ENCODE measurements at places on chromosomes 7 and 10.

DNA sequence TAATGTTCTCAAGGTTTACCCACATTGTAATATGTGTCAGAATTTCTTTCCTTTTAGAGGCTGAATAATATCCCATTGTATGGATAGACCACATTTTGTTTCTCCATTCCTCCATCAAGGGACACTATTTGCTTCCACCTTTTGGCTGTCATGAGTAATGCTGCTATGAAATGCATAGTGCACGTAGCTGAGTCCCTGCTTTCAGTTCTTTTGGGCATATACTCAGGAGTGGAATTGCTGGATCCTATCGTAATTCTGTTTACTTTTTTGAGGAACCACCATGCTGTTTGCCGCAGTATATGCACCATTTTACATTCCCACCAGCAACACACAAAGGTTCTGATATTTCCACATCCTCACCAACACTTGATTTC lies 60.0 kb downstream of the PRF1 start:
- DNase-seq, result no peak

DNA sequence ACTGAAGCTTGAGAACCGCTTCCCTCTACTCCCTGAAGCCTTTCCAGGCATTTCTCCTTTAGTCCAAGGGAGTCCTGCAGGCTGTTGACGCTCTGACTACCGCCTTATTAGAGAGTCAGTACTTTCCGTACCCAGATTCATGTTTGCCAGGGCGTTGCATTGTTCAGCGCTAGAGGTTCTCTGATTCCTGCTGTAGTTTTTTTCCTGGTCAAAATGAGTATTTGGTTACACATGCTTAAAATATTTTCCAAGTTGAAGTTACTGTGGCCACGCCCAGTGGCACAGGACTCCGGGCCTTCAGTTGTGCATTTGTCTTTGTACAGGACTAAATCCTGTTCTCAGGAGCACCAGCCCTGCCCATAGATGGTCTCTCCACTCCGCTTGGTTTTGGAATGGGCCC lies 7.9 kb downstream of the MTURN start:
- no peak for DNase-seq

DNA sequence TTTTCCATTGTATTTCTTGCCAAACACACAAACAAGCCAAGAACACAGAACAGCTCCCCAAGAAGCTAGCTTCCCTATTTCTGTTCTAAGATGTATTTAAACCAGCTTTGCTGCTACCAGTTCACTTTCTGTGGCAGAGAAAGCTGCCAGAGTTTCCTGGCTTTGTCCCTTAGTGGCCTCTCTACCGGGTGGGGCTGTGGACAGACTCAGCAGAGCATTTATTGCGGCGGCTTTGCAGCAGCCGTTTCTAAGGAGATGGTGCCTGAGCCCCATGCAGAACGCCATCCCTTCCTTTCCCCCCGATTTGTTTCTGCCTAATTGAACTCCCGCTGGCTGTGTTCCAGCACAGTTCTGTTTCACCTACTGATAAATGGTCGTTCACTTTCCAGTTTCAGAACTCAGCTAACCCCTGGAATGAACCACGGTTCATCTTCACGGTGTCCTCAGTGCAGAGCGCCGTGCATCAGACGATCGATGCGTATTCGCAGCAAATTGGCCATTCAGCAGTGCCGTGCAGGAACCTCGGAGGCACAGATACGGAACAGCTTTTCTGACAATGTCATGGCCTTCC lies 33.8 kb upstream of the SFMBT2 start:
- DNase-seq, result no peak

- no peak for DNase-seq
Observed at GRCh38 chr7:113172726-113173125, 54.4 kb upstream of the SMIM30 start.

DNA sequence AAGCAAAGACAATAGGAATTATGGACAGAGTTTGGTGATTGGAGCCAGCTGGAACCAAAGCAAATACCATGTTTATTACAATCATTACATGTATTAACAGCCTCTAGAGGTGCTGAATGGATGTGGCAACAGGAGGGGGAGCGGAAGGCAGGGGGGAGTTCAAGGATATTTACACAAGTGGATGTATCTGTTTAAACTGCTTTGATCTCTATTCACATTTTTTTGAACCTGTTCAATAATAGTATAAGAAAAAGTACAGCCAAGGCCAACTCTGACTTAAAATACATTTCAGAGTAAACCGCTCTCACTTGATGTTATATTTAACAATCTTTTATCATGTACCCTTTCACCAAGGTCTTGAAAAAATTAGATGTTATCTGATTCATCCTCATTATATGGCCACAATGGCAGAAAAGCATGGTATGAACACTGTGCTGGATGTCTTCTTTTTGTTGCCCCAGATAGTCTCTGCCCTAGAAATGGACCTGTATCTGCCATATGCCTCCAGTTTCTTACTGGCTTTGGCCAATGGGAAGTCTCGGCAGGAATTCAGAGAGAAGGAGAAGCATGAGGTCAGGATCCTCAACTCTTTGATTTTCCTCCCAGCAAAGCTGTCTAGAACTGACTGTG lies 88.2 kb upstream of the FAM133B start:
- DNase-seq, result no peak

GRCh38 chr7:92877367-92877766 lies 41.0 kb upstream of the CDK6 start:
- no peak for DNase-seq

GRCh38 chr7:25860275-25861163 lies 291.5 kb upstream of the NFE2L3 start:
- DNase-seq, result no peak

DNA sequence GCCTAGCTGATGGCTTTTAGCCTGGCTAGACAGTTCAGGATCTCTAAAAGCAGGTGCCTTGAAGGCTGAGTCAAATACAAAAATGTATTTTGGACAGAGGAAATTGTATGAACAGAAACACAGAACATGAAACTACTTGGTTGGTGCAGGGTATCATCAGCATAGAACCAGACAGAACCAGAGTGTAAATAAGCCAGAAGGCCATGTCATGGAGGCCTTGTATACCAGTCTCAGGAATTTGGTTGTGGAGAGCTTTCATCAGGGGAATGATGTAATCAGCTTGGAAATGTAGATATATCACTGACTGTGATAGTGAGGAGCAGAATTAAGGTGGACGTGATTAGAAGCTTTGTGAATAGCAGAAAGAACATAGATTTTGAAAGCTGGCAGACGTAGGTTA lies 82.9 kb downstream of the CFTR start:
- no peak for DNase-seq

All from SK-N-MC (cell line).